Stimulated activated CD4-positive, alpha-beta T cell treated with anti-CD3 and anti-CD28 coated beads, Interleukin-4, amount 100 ng/mL, for 4 hours (primary cell): ENCODE measurements at places on chromosomes 7 and 10.

DNA sequence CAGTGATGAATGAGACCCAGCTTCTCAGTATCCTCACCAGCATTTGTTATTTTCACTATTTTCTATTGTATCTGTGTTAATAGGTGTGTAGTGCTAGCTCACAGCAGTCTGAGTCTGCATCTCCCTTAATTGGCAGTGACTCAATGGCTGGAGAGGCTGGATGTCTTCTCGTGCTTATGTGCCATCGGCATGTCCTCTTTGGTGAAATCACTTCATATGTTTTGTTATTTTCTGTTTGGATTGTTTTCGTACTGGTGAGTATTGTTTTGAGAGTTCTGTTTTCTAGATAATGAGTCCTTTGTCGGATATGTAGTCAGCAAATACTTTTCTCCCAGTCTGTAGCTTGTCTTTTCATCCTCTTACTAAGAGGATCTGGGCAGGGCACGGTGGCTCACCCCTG is 66.1 kb downstream of the AMZ1 start:
- no peak for DNase-seq

DNA sequence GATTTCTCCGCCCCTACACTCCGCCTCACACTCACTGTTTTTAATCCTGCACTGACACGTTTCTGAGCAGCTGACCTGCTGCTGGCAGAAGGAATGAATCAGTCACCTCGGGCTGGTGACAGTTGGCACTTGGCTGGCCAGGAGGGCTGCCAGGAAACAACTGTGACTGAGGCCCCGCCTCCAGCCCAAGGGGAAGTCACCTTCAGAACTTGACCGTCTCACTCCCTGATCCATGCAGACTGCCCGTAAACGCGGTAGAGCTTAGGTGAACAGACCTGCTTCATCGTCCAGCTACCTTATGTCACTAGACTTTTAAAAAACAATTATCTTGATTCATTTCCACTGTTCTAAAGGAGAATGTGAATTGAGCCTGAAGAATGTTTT is 107.5 kb downstream of the DOCK1 start:
- no peak for DNase-seq

DNA sequence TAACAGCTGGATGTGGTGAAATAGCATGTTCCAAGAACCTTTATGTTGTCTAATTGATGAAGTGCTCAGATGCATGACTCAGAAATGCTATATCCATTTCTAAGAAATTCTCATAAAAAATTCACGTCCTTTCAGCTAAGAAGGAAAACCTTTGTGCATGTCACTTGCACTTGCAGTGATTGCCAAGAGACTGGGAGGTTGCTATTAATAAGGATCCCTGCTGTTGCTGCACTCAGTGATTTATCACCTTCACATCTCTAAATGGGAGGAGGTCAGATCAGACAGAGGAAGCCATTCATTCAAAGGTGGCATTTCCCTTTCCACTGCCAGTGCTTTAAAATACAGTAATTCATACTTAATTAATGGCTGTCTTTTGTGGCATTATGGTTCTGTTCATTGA is 89.5 kb downstream of the THSD7A start:
- DNase-seq: no peak

DNA sequence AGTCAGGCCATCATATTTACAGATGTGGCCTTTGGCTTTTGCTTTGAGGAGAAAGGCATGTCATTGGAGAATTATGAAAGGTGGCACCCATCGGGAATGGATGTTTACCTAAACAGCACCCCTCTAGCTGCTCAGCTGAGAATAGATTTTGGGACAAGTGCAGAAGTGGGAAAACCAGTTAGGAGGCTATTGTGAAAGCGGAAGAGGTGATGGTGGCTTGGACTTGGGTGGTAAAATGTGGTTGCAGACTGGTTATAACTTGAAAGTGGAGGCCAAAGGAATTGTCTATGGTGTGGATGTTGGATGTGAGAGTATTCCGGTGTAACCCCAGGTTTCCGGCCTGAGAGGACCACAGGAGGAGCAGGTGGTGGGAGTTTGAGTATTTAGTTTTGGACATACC is 5.2 kb upstream of the SLC12A9 start:
- DNase-seq: no peak

DNA sequence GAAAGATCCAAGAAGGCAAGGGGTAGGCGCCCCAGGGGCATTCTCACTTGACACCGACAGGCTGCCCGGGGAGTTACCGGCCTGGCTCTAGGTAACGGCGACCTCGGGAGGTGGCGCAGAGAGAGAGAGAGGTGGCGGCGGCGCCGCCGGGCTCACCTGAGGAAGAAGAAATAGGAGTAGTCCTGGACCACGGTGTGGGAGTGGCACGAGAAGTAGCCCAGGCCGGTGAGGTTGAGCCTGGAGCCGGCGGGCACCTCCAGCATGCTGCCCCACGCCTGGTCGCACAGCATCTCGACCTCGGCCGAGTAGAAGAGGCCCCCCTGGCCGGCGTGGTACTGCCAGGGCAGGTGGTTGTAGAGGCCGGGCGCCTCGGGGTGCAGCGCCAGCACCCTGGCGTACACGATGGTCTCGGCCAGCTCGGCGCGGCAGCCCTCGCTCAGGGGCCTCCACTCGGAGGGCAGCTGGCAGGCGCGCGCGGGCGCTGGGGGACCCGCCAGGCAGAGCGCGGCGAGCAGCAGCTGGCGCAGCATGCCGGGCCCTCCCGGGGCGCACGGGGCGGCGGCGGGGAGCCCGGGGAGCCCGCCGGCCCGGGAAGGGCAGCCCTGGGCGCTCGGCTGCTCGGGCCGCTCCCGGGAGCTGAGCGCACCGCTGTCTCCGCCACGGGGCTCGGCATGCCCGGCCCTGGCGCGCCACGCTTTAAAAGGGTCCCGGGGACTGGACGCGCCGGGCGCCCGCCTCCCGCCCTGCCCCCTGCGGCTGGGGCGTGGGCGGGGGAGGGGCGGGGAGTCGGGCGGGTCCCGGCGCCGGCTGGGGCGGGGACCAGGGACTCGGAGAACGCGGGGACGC is at the start of gene CCDC3:
Gene CCDC3 (minus strand): TSS at position 673 of the 846 bp plus-strand sequence. CDS start 143 bp downstream, at position 530.
- DNase-seq: no peak

- DNase-seq: no peak
These were observed 203.4 kb upstream of the AHR start for GRCh38 chr7:17094963-17095574.

DNA sequence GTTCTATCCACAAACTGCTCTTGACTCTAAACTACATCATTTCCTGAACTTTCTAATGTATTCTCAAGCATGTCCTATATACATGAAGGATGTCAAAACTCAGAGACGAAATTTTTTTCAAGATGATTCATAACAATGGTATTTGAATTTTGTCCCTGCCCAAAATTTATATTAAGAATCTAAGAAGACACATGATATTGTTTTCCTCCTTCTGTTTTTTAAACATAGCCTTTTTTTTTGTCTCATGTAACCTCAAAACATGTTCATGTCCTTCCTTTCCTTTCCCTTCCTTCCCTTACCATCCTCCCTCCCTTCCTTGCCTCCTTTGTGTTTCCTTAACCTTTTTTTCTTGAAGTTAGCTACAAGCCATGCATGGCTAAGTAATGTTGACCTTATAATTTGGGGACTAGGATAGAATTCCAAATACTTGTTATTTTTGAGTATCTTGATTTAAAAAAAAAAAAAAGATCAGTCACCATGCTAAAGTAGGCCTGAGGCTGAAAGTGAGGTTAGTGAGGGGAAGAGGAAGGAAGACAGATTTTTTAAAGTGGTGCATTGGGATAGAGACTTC is 163.0 kb downstream of the SUGCT start:
- DNase-seq: no peak

- no peak for DNase-seq
These were observed 77.7 kb downstream of the TFEC start for GRCh38 chr7:115952832-115953231.

- DNase-seq: no peak
These were observed 1015.6 kb upstream of the LRRTM3 start for GRCh38 chr10:65910209-65910608.

- DNase-seq: no peak
These were observed 138.1 kb downstream of the ARHGAP22 start for GRCh38 chr10:48466611-48467240.

DNA sequence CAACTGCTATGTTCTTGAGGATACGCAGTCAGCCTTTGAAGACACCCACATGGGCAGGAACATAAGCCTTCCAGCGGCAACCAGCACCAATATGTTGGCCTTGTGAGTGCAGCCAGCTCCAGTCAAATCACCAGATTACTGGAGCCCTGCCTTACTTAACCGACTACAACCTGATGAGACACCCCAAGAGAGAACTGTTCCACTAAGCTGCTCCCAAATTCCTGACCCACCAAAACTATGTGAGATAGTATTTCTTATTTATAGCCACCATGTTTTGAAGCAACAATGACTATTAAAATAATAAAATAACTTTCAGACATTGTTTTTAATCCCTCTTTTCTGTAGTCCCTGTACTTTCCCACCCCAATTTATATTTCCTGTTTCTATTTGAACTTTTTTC is 179.6 kb downstream of the ADK start:
- no peak for DNase-seq

DNA sequence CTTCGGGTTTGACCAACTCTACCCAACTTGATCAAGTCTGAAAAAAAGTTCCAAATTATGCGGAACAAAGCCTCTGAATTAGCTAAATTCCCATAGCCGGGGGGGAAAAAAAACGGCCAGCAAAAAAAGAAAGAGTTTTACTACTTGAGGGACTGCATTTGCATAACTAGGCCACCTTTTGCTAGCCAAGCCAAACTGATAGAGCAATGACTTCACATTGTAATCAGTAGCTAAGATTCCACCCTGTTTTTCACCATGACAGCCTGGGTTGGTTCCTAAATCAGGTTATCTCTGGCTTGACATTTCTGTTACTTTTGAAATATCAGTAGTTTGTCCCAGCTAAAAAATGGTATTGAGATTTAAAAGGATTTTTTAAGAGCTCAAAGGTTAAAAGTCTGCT is 31.4 kb upstream of the CREB3L2 start:
- DNase-seq: no peak

DNA sequence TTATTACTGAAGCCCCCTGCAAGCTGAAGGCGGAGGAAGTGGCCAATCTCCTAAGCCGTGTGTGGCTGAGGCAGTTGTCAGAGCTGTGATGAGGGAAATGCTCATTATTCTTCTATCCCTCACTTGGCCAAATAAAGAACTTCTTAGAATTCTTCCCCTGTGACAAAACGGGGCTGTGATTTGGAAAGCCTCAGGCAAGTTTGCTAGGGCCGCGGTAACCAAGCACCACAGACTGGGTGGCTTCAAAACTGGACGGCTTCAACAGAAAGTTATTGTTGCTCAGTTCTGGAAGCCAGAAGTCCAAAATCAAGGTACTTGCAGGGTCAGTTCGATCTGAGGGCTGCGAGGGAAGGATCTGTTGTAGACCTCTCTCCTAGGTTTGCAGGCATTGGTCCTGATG is 72.3 kb upstream of the STEAP1B start:
- no peak for DNase-seq

GRCh38 chr10:75600833-75601232 is 169.4 kb downstream of the LRMDA start:
- DNase-seq: no peak

DNA sequence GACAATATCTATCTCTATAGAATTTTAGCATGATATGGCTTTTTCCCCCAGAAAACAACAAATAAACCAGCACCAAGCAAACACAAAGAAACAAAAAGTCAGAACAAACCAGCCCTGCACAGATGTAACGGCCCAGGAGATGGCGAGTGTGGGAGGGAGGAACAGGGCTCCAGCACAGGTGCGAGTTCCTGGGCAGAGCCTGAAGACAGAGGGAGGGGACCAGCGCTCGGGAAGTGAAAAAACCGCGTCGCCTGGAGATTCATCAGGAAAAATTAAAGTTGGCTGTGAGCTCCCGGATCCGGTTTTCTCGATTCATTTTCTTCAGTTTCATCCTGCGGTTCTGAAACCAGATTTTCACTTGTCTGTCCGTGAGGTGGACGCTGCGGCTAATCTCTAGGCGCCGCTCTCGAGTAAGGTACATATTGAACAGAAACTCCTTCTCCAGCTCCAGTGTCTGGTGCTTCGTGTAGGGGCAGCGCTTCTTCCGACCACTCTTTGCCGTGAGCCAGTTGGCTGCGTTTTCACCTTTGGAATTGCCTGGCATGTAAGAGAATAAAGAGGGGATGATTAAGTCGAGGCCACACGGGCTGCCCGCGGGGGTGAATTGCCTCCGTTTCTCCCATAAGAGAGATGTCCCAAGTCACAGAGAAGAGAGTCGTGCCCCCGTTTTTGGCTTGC is 2.3 kb downstream of the HOXA10 start:
- no peak for DNase-seq

DNA sequence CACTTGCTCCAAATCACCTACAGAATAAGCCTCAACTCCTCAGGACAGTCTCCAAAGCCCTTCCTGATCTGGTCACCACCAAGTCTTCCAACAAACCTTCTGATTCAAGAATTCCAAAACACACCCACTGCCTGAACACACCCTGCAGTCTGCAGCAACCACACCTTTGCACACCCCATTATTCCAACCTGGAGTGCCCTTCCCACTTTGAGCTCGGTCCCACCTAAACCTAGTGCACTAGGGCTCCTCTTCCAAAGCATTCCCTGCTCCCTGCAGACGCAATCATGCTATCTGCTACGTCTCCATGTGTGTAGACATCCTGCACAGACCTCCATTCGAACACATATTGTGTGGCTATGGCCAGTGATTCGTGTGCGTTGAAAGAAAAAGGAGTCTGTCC is 289.3 kb downstream of the GRID1 start:
- no peak for DNase-seq

DNA sequence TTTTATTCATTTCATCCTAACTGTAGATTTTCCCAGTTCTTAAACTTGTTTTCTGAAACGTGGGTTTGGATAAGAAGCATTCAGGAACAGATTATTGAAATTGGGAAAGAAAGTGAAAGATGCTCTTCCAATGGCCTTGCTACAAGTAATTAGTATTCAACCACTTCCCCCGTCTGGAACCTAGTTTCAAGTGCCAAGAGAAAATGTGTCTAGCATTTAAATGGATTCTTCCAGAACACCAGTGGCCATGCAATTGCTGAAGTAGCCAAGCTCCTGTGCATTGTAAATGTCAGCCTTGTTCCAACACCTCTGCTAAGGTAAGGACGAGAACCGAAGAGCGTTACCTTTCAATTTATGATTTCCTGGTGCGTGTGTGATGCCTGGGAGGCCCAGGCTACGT is 68.2 kb downstream of the PFKFB3 start:
- DNase-seq: no peak

- no peak for DNase-seq
These were observed 770 bp downstream of the PLXNA4 start for GRCh38 chr7:132575419-132575981.

DNA sequence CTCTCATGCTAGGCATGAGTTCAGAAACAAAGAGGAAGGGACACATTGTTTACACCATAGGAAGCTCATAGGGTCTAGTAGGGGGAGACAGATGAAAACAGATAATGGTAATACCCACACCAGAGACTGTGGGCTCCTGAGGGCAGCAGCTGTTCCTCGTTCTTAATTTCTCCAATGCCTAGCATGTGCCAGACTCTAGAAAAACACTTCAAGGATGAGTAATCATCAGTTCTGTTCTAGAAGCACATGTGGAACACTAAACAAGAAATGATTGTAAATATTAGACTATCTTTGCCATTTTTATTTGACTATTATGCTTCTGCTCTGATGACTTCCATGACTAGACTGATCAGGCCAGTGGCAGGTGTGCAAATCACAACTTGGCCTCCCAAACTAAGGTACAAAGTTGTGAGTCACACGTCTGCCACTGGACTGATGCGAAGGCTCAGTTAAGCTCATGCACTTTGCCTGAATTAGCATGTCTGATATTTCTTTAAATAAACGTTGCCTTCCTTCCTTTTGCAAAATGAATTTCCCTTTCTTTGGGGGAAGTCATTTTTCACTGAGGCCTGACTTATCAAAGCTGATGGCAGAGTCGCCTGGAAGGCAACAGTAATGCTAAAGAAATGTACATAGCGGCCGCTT is 89.2 kb upstream of the FGL2 start:
- DNase-seq: no peak
